ENCODE measurements at places on chromosomes 7 and 10.

DNA sequence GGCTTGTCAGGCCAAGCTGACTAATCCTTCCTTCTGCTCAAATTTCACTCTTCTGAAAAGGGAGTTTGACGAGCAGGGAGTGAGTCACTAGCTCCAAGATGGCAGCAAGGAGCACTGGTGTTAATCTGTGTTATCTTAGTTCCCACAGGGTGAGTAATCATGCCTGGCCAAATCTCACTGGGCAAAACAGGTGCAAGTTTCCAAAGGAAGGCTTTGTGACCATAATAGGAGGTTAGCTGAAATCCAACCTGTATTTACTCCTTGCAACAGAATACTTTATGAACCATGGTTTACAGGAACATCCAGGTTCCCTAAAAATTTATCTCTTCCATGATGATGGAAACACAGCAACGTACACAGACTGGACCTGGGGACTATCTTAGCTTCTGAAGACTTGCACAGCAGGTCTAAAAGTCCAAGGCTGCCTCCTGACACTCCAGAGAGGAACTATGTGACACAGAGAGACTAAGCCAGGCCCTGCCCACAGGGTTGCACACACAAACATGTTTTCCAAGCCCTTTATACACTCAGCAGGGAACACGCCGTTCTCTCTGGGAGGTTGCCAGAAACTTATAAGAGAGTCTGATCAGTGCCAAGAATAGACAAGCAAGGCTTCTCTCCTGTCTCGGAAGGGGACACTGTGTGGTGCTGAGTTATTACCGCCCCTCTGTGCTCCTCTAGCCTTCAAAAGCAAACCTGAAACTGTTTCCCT is 46.3 kb downstream of the PDK4 start:
- no peak for DNase-seq

DNA sequence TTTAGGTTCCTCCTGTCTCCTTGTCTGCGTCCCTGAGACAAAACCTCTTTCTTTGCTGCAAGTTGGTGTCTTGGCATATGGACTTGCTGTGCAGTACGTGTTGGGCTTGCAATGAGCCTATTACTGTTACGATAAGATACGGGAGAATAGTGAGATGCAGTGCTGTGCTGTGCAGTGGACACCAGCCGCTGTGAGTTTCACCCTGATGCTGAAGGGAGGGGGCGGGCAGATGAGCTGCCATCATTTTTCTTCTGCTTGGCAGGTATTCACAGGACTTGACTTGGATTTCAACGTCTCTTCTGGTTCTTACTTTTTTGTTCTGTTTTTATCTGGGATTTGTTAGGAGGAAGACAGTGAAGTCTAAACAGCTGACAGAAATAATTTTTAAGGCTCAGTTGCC is 257.1 kb upstream of the PITRM1 start:
- DNase-seq = no peak

DNA sequence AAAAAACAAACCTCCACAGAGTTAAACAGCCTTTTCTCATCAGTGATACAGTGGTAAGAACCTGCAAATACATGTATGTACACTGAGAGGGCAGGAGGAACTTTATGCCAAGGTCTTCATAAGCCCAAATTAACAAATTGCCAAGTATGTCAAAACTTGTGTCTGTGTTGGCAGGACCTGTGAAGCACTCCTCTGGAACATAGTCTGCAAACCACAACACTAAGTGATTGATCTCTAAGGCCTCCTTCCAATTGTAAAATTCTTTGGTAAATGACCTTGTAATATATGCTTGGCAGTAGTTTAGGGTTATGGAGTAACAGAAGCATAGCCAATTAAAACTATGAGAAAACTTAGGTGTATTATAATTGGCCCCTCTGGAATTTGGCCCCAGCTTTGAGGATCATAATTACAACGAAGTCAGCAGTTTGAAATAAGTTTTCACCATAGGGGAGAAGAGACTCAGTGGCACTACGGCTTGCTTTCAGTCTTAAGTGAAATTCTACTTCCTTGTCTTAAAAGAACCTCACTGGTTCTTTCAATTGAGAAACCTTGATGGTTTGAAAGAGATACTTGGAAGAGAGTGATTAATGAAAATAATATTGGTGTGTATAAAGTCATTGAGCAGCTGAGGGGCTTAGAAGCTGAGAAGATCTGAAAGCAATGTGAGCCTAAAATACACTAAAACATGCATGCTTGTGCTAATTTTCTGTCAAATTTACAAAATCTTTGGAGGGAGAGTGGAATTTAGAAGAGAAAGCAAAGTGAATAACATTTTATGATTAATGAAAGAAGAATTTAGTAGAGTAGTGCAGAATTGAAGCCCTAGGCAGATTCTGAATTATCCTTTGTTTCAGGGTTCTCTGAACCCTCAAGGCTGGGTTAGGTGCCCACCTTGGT is 57.6 kb downstream of the CNNM2 start:
- DNase-seq = no peak

GRCh38 chr7:84196084-84196503 is 1.5 kb upstream of the SEMA3A start:
- no peak for DNase-seq

GRCh38 chr7:155338632-155339320 is 41.1 kb downstream of the INSIG1 start:
- DNase-seq = no peak

- no peak for DNase-seq
Measured at GRCh38 chr7:98730326-98730725, 113.2 kb downstream of the NPTX2 start.

DNA sequence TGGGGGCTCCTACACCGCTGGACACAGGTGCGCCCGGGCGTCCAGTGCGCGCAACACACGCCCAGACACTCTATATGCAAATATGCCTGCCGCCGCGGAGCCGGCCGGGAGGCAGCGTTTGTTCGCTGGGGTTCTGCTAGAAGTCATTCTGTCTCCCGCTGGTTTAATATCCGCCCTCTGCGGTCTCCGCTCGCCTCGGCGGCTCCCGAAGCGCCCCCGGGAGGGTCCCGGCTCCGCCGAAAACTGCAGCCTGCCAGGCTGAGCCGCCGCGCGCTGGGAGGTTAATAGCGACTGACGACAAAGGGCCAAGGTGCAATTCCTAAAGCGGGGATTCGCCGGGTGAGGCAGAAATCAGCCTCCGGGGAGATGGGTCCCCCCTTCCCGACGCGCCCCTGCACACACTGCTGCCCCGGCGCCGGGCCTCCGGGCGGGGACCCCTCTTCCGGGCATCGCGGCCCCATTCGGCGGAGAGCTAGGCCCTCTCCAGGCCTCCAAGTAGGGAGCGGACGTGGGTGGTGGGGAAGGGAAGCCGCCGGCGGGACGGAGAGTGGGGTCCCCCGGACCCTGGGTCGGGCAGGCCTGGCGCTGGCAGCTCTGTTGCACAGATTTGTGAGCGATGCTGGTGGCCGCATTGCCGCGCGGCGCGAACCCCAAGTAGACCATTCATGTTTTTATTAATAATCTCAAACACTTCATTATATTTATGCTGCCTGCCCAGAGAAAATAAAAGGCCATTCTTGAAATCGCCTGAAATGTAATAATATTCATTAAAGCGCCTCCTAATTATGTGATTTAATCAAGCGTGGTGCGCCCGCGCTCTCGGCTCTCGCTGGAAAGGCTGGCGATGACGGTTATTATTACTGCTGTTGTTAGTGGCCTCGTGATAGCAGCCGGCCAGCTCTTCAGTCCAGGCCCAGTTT is 9.1 kb downstream of the EN2 start:
- no peak for DNase-seq

- DNase-seq = no peak
Measured at GRCh38 chr10:43226441-43226840, 40.4 kb downstream of the RASGEF1A start.

All from NCI-H510A (cell line).